ENCODE measurements at places on chromosomes 3 and 15. TPM values are rescaled to one million over a fixed set of nuclear protein-coding genes. Genes with fewer than 3 reads are reported as not detected.

SLC12A1 gene
- not detected for total RNA-seq

MYRIP gene
- not detected for total RNA-seq

MORC1 gene
- total RNA-seq, result 0.88 TPM

CPN2 gene
- total RNA-seq, result not detected

GOLGA8N gene
- total RNA-seq, result 3.1 TPM

CYP1A2 gene
- not detected for total RNA-seq

MED12L gene
- 1.1 TPM for total RNA-seq

CNBP gene
- total RNA-seq, result 438 TPM

LSM3 gene
- 29.4 TPM for total RNA-seq

CNTN6 gene
- 0.28 TPM for total RNA-seq

CFAP91 gene
- 0.68 TPM for total RNA-seq

AADAC gene
- not detected for total RNA-seq

GJD2 gene
- total RNA-seq, result not detected

UROC1 gene
- total RNA-seq, result not detected

P2RY13 gene
- total RNA-seq, result not detected

ANKRD63 gene
- total RNA-seq, result 2.5 TPM

P3H2 gene
- total RNA-seq, result 19.6 TPM

ISY1 gene
- 46.2 TPM for total RNA-seq

FBXL2 gene
- total RNA-seq, result 7.8 TPM

TUSC7 gene
- total RNA-seq, result not detected

A4GNT gene
- total RNA-seq, result not detected

PCSK6 gene
- 2.6 TPM for total RNA-seq

FANCD2OS gene
- not detected for total RNA-seq

GOLGA6A gene
- total RNA-seq, result not detected

RBP2 gene
- not detected for total RNA-seq

SEMA7A gene
- total RNA-seq, result 0.45 TPM

KBTBD8 gene
- 1.7 TPM for total RNA-seq

SLC22A13 gene
- total RNA-seq, result 1.1 TPM

ROBO2 gene
- total RNA-seq, result 17.5 TPM

RHCG gene
- total RNA-seq, result 1.2 TPM

ALG1L2 gene
- total RNA-seq, result not detected

ECE2 gene
- not detected for total RNA-seq
